Femur (tissue), 1 donor: ENCODE measurements at places on chromosomes 16 and 17.

DNA sequence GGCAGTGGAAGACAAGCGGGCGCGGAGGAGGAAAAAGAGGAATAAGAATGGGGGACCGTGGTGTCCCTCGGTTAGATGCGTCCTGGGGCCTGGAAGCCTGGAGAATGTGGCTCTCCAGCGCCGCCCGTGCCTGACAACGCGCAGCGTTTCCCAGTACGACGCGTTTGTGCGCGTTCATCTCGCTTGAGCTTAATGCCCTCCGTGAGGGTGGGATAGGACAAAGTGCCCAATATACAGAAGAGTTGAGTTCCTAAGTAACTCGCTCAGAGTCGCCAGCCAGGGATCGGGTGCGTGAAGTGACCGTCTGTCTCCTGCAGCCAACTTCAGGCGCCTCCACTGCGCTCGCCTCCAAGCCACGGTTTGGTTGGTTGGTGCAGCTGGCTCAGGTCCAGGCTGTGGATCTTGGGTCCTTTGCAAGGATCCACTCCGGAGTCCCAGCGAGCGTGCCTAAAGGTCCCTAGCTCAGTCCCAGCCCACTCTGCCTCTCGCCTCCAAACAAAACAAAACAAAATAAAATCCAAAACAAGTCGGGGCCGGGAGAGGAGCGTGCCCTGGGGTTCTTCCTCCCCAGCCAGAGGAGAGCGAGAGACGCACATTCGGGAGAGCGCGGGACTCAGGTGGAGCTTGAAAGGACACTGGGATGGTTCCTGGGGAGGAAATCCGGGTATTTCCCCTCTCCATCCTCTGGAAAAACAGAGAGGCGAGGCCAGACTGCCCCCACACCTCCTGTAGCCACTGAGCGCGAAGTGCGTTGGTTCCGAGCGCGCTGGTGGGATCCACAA, 974 bp downstream of the GALR2 start:
- DNase-seq: peak; percentile 19

DNA sequence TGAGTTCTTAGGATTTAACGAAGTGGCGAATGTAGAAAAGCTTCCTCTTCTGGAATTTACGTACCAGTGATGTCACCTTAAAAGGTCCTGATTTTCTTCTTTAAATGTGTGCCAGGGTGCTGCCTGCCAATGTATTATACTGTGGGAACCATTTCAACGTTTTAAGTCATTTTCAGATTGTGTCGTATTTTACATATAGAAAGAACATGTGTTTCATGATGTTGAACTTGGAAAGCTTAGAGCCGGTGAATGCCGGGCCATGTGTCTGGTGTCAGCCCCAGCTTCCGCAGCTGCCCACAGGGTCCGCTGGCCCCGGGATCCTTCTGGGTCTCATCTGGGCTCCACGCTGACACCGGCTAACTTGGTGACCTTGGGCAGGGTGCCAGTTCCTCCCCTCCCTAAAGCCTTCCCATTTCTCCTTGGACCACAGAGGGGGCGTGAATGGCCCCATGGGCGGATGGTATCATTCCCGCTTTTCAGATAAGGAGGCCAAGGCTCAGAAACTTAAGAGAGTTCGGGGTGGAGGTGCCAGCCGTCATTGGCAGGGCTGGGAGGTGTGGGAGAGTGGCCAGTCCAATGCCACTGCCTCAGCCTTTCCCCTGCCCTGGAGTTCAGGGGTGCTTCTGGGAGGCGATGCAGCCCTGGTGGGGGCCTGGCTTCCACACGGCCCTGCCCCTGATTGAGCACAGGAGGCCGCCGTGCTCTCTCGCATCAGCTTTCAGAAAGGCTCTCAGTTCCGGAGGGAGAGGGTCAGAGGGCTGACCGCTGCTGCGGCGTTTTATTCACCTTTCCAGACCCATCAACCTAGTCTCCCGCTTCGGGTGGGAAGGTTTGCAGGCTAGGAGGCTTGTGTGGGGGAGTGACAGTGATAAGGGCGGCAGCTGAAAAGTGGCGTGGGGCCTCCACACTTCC, 68.8 kb upstream of the CIBAR2 start:
- no peak for DNase-seq

DNA sequence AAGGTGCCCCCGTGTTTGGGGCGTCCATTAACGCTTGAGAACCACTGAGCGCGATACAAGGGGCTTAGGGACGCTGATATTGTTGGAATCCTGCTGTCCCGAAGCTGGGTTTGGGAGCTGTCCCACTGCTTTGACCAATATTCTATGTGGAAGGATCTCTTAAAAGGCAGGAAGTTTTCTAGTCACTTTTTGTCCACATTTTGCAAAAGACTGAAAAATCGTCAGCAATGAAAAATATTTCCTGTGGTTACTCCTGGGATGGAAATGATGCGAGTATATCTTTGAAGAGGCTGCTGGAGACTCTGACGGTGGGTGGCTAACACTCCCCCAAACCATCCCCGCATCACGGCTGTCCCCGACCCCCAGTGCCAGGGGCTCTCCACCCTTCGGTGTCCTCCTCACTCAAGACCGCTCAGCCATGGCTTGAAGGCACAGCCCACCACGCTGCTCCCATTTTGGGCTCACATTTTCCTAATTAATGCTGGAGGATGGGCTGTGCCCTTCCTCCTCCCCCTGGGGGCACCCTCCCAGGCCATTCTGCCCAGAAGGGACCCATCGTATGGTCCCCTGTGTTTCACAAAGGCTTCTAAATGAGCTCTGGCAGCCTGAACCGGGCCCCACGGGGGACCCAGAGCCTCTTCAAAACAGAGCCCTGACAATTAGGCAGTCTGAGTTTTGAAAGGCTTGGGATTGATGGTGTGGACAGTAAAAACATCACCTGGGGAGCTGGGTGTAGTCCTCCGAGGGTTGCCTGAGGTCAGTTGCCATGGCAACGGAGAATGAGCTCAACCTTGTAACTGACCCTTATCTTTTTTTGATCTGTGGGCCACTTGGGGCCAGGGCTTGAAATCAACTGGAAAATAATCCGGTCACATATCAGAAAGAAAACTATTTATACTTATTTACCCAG, 158.6 kb downstream of the C16orf78 start:
- no peak for DNase-seq

DNA sequence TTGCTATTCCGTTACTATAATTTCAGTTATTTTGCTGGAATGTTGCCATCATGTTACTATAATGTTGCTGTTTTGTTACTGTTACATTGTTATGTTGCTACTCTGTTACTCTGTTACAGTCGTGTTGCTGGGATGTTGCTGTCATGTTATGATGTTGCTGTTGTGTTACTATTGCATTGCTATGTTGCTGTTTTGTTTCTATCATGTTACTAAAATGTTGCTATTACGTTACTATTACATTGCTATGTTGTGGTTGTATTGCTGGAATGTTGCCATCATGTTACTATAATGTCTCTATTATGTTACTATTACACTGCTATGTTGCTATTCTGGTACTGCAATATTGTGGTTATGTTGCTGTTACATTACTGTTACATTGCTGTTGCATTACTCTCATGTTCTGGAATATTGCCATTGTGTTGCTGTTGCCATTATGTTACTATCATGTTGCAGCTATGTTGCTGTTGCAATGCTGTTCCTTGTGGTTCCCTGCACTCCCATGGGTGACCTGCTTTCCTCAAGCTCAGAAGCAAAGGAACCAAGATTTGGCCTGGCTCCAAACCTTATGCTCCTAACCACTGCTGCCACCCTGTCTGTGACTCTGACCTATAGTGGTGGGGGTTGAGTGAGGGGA, 64.4 kb downstream of the ABCC6 start:
- no peak for DNase-seq

DNA sequence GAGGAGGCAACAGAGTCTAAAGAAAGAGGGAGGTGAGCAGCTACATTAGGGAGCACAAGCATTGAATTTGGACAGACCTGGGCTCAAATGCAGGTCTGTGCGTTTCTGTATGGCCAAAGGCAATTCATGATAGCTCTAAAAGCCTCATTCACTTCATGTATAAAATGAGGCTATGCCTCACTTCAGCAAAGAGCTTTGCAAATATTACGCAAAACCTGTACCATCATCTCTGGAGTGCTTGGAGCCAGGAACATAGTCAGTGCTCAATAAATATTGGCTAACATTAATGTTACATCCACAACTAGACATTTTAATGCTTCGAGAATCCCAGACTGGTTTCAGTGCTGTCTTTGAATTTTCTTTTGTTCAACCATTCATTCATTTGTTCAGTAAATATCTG, 254.7 kb upstream of the CDH11 start:
- DNase-seq: no peak

GRCh38 chr17:62963296-62963695, 2.7 kb upstream of the TANC2 start:
- no peak for DNase-seq

DNA sequence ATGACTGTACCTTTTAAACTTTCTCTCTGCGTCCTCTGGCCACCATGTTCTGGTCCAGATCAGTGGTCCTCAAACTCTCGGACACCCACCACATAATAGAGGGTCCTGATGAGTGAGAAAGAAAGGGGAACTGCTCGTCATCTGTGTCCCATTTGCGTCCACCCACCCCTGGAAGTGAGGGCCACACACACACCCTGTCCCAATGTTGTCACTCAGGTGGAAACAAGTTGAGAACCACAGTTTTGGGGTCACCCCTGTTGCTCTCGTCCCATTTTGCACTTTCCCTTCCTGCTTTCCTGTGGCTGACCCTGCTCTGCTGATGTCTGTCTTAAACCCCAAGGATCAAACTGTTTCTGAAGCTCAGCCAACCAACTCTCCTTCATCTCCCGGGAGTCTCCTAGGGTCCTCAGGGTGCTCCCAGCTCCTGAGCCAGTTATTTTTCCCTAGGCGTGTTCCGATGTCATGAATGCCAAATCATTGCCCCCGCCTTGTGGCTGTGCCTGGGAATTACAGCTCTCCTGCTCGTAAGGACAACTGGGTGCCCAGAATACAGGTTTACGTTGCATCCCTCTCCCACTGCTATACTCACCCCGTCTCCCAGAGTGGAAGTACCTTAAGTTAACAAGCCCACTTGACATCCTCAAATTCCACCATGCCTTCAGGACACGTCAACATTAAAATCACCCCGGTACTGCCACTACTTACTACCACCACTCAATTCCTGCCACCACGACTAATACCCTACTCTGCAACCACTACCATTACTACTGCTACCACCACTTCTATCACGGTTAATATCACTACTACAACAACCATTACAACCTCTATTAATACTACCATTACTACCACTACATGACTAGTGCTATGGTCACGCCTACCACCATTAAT, 26.0 kb upstream of the HNF1B start:
- no peak for DNase-seq
